ENCODE measurements at places on chromosomes 6 and 20.

DNA sequence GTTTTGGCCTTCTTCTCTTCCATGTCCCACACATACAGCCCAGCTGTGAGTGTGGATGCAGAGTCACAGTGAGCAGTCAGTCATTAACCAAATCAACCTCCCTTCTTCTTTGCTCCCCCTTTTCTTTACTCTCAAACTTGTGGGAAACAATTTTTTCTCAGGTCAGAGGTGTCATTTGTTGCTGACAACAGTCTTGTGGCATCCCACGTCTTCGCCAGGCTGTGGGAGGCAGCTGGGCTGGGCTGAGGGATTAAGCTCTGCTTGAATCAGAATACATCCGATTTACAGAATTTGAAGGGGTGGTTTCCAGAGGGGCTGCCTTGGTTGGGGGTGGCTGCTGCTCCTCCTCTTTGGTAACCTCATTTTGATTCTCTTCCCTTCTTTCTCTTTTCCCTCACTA lies 40.5 kb downstream of the SCGN start:
- no peak for DNase-seq

DNA sequence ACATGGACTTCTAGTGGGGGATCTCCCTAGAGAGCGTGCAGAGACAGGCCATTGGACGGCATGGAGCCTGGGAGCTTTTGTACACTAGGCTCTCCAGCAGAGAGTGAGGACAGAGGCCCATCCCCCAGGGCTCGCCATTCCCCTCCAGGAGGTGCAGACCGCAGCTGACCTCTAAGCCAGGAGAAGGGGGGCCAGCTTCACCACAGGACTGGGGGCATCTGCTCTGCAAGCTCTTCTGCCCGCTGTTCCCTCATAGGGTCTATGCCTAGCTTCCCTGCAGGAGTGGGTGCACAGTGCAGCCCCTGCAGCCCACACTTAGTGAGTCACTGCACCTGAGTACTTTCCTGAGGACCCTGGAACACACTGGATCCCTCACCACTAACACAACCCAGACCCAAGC lies 94.4 kb downstream of the FHL5 start:
- no peak for DNase-seq

DNA sequence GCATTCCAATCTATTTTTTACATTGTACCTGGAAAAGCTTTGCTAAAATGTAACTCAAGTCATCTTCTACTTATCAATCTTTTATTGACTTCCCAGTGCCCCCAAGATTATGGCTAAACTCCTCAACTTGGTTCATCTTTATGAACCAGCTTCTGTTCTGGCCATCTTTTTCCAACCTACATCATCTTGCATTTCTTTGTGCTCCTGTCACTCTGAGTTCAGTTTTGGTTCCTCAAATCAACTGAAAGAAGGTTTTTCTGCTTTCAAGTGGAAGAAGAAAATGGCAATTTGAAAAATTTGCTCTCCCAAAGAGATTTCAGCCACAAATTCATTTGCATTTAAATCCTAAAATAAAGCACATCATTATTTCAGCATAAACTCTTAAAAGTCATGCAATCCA lies 41.8 kb downstream of the GPX5 start:
- no peak for DNase-seq

DNA sequence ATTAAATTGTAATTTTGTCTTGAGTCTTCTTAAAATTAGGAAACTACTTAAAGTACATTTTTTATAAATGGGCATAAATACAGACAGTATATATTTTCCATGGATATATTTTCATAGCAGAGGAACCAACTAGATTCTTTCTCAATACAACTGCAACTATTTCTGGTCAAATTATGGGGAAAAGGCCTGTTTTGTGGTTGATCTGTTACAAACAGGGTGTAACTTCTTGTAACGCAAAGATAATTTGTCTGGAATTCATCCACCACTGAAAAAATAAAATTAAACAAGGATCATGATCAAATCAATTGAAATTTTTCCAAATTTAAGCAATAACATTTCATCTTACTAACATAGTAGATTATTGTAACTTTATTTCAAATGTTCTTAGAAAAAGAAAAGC lies 67.2 kb upstream of the RNF146 start:
- no peak for DNase-seq

- no peak for DNase-seq
Observed at GRCh38 chr6:9204171-9204570, 768.8 kb upstream of the SLC35B3 start.

GRCh38 chr20:61891916-61892649 lies 173.6 kb downstream of the TAF4 start:
- no peak for DNase-seq

- DNase-seq = no peak
Observed at GRCh38 chr20:19662637-19662995, 95.4 kb upstream of the RIN2 start.

- no peak for DNase-seq
Observed at GRCh38 chr6:84447651-84448050, 220.2 kb upstream of the CEP162 start.

DNA sequence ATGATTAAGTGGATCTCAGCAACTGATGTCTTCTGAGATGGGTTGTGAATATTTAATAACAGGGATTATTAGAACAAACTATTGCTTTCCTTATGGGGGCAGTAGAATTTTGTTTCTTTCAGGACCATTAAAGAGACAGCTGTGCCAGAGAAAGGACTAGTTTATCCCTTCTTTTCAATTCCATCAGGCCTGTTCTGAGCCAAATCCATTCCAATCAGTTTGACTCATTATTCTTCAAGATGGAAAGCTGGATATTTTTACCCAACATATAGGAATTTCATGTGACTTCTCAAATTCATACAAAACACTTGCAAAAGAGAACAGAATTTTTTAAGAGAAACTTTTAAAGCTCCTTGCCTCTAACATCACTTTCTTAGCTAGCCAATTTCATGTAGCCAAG lies 722.0 kb upstream of the FLRT3 start:
- no peak for DNase-seq

DNA sequence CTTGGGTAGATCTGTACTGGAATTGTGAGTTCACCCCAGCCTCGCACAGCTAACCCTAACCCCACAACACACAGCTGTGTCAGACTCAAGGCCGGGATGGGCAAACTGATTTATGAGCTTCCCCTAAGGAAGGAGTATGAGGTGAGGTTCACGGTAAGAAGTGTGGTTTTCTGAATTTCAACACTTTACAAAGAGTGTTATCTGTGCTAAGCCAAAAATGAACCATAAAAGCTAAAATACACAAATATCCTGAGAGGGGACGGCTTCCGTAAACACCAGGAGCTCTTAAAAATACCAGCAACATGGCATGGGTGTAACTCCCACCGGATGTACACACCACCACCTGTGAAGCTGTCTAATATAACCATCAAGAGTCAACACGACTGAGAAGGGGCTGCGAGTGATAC lies 101.2 kb downstream of the ATP9A start:
- no peak for DNase-seq

GRCh38 chr20:51758978-51759544 lies 9.1 kb downstream of the ATP9A start:
- DNase-seq = no peak

GRCh38 chr6:74597840-74598239 lies 608.0 kb downstream of the COL12A1 start:
- DNase-seq = no peak

DNA sequence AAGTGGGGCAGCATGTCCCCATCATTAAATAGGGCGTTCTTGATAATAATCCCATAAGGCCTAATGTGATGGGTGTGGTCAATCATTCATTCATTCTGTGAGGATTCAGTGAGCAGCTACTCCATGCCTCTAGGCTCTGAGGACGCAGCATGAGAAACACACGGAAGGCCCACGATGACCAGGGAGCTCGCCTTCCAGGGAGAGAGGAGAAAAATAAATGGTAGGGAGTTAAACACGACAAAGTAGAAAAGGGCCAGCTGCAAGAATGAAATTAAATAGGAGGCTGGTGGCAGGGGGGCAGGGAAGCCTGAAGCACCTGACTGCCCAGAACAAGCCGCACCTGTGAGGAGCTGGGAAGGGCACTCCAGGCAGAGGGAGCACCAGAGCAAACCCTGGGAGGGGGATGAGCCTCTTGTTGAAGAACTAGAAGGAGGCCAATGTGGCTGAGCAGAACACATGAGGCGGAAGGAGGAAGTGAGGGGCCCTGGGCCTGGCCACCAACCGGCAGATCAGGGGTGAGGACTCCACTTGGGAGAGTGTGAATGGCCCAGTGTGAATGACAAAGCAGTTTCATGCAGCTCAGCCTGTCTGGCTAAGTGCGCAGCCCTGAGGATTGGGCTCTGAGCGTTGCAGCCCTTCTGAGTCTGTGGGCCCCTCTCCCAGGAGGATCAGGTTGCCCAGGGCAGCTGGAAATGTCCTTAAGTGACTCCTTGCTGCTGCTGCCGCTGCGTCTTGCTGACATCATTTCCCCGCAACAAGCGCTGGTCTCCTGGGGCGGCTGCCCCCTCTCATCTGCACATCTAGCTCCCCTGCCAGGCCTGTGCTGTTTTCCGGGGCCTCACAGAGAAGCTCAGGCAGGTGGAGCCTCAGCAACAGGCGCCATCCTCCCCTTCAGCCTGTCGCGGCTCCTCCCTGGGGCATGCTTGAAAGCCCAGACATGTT lies 99.9 kb downstream of the CDH26 start:
- no peak for DNase-seq

DNA sequence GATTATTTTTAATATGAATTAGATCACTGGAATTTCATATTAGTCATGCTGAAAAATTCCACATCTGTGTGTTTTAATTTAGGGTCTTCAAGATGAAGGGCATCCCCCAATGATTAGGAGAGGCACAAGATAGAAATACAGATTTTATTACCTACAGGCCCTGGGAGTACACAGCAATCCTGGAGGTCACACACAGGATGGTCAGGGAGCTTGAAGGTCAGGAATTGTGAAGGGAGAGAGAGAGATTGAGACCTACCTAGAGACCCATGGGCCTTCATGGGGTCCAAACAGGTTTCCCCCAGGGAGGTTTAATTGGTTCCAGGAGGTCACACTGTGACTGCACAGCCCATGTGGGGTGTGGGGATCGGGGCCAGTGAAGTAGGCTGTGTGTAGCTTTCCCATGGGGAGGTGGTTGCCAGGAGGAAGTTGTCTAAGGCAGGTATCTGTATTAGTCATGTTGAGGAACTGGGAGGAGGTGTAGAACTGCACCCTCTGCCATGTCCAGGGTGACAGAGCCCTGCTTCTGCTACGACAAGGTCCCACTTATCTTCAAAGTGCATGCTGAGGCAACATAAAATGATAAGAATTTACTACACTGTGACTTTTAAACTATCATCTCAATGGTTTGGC lies 18.3 kb downstream of the SNX9 start:
- DNase-seq = no peak

GRCh38 chr6:38725414-38726183 lies 10.5 kb downstream of the DNAH8 start:
- DNase-seq = no peak

DNA sequence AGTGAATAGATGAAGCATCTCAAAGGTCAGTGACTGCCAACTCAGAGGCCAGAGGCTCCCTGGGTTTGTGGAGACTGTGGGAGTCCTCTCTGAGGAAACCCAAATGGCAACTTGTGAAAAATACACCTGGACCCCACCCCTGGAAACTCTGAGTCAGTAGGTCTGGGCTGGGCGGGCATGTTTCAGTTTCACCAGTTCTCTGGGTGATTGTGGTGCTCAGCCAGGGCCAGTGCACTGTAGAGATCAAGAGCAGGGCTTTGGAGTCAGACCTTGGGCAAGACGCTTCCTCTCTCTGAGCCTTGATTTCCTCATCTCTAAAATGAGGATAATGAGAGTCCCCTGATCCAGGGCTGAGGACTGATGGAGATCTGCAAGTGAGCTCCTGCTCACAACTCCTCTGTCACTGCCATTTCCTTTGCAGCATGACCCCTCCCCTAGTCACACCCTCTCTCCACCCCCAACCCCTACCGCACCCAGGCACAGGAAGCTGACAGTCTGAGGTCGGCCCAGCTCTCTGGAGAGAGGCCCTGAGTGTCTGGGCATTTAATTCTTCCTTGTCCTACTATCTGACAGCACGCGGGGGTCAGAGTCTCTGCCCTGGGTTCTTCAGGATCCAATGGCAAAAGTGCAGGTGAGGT lies 5.1 kb downstream of the DEF6 start:
- peak; percentile 65 for DNase-seq

DNA sequence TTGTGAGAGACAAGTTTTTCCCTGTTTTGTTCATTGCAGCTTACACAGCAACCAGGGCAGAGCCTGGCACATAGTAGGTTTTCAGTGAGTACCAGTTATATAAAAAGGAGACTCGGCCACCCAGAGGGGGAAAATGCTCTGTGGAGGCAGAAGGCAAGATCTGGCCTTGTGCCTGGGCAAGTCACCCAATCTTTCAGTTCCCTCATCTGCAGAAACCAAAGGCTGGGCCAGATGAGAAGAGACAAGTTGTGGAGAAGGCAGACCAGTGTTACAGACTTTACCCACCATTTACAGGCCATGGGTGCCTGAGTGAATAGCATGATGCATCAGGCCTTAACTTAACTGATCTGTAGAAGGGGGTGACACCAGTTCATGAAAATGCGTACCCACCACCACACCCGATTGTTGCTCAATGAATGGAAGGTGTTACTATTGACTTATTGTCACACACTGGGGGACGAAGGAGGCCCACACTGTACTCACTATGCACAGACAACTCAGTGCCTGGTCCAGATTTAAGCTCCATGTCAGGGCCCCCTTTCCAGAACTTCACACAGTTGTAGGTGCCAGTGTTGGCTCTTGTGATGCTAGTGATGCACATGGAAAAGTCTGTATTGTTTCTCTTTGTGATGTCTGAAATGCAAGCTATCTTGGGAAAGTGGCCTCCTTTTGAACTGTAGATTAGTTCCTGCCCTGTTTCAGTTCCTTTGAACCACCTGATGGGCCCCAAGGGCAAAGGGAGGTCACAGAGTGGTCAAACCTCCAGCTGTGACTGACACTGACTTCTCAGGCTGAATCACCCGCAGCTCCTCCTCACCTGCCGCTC lies 64.3 kb upstream of the SIRPG start:
- DNase-seq = no peak

DNA sequence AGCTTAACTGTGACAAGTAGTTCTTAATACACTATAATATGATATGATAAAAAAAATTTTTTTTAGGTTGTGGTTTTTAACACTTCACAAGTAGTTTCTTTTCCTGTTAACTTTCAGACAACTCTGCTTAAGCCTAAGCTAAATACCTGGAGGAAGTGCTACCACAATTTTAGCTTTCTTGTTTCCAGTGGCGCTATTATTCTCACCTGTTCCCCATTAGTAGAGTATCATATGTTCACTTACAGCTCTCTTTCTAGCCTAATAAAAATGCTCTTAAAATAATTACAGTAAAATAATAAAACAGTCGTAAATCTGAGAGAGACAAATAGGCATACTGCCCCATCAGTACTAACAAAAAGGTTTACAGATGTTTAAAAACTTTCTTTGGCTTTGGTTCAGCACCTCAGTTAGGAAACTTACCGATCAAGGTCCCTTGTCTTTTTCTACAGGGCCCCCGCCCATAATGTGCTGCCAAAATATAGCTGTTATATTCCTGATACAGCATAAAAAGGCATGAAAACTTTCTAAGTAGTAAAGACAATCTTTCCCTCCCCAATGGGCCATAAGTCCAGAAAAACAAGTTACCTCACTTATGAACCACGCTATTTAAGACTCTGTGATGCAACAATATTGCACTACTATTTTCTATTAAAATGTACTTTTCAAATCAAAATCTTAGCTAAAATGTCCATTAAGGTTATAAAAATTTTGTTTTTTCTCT lies 57.9 kb downstream of the SESN1 start:
- no peak for DNase-seq
